Activated naive CD4-positive, alpha-beta T cell treated with anti-CD3 and anti-CD28 coated beads for 36 hours (primary cell): ENCODE measurements at places on chromosomes 7 and 10. TPM values are rescaled to one million over a fixed set of nuclear protein-coding genes. Genes with fewer than 3 reads are reported as not detected.
A peak's percentile ranks its signal among the peaks of the same experiment; 100 is the strongest.

DNA sequence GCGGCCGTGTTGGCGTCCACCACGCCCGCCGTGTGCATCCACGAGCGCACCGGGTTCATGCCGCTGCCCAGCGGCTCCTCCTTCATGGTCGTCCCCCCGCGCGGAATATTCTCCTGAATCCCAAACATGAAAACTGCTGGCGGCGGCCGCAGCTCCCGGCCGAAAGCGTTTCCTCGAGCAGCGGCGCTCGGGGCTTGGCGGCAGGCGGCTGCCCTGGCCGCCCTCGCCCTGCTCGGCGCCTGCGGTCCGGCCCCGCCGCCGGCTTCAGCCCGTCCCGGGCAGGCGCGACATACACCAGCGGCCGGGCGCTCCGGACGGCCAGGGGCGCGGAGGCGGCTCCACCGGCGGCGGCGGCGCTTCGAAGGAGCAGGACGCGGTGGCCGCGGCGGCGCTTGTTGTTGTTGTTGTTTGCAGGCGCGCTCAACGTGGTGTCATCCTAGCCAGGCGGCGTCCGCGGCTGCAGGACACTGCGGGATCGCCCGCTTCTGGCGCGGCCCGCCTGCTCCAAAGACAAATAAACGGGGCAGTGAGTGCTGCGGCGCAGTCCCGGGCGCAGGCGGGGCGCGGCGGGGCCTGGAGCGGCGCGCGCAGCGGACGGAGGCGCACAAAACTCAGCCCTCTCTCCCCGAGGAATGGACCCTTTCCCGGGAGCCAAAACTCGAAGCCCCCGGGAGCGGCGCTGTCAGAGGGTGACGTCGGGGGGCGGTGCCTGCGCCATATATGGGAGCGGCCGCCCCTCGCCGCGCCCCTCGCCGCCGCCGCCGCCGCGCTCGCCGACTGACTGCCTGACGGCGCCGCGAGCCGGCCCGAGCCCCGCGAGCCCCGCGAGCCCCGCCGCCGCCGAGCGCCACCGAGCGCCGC is at the start of gene EBF3:
Gene EBF3 (minus strand): TSS at position 634 of the 861 bp plus-strand sequence. CDS start 506 bp downstream, at position 128.
- DNase-seq, result no peak

PLAC9 gene
- not detected for total RNA-seq

GRCh38 chr10:76172020-76172419 is 740.6 kb downstream of the LRMDA start:
- DNase-seq, result no peak

DNA sequence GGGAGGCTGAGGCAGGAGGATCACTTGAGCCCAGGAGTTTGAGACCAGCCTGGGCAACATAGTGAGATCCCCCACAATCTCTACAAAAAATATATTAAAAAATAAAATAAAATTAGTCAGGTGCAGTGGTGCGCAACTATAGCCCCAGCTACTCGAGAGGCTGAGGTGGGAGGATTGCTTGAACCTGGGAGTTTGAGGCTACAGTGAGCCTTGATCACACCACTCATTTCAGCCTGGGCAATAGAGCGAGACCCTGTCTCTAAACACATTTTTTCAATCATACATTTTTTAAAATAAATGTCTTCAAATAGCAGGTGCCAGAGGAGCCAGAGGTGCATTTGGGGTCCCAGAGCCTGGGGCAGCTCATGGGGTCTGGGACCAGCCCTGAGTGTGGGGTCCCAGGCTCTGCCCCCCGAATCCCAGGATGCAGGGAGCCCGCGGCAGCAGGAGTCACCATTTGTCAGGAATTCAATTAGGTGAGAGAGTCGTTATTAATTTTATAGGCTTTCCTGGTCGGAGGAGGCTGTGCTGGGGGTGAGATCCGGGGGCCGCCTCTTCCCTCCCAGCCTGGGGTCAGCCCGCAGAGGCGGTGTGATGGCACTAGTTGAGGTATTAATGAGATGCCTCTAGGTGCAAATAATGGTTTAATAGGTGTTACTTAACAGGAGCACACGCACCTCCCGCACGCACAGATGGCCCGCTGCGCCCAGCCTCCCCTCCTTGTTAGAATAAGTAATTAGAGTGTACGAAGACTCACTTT is 78.3 kb downstream of the MICALL2 start:
- DNase-seq, result no peak

IPMK gene
- 5.6 TPM for total RNA-seq

DNA sequence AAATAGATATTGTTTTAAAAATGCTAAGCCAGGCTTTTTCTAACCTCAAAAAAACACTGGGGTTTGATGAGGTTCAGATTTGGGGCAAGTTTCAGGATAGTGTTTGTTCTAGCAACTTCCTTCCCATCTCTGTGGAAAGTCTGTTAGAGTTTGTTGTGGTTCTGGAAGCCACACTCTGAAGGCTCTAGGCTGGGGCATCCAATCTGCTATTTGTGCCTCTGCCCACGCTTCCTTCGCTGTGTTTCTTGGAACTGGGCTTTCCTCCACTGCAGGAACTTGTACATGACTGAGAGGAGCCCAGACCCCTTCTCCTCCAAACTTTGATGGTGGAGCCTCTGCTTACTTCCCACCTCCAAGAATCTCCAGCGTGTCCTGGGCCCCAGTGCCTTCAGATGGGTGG is 108.5 kb upstream of the SLC25A13 start:
- no peak for DNase-seq

DNA sequence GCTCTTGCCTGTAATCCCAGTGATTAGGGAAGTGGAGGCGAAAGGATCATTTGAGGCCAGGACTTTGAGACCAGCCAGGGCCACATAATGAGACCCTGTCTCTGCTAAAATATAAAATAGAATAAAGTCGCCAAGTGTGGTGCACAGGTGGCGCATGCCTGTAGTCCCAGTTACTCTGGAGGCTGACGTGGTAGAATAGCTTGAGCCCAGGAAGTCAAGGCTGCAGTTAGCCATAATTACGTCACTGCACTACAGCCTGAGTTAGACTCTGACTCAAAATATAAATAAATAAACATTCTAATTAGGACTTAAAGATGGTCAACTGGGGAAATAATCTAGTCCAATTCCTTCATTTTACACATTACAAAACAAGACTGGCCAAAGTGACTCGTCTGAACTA is 768 bp downstream of the CHCHD2 start:
- DNase-seq, result peak; percentile 34

DNA sequence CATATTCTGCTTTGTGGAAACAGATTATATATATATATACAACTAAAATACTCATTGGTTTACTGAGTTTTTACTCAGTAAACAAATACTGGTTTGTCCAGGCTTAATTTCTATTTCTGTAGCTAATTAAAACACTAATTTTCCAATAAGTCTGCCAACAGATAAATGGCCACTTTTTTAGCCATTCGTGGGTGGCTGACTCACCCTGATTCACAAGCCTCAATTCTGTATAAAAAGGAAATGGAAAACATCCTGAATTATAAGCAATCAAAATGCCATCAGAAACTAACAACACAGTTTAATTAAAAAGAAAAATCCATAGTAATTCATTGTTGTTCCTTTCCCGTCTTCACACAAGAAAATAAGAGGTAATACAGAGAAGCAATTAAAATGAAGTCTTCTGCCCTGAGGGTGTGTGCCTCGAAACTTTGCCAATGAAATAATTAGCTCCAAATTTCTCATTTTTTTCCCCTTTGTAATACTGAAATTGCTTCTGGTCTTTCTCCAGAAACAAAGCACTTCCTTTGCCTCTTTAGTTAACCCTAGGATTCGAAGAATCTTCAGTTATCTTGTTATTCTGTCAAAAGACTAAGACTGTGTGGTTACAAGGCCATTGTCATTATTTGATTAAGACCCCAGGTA is 118.7 kb upstream of the PTN start:
- no peak for DNase-seq

DNA sequence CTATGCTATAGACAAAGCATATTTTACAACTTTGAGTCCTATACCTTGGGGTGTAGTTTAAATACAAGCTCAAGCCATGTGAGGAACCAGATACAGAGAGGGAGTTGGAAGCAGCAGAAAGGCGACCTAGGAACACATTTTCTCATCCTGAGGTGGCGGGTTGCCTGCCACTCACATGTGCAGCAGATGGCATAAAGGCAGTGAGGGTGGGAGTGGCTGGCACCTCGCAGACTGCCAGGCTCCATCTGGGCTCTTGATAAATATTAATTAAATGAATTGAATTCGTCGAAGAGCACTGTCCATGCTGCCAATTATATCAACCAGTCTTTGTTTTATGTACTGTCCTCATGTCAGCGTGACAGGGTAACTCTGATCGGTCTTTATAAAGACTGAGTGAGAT is 79.0 kb upstream of the SEMA3C start:
- DNase-seq, result no peak

- DNase-seq, result no peak
Observed at GRCh38 chr7:151818674-151819519, 58.0 kb downstream of the PRKAG2 start.

DNA sequence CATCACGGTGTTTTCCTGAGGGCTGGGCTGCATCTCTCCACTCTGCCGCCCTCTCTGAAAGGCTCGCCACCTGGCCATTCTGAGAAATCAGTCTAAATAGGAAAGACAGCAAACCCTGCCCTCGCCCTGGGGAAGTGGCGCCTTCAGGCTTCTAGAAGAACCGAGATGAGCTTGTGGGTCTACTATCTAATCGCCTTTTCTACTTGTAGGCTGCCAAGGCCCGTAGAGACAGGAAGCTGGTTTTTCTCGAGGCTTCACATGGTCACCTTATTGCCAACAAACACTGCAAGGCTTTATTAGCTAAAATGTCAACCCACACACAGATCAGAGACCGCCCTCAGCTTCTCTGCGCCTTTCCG is 21.4 kb downstream of the LAT2 start:
- DNase-seq, result no peak

DNA sequence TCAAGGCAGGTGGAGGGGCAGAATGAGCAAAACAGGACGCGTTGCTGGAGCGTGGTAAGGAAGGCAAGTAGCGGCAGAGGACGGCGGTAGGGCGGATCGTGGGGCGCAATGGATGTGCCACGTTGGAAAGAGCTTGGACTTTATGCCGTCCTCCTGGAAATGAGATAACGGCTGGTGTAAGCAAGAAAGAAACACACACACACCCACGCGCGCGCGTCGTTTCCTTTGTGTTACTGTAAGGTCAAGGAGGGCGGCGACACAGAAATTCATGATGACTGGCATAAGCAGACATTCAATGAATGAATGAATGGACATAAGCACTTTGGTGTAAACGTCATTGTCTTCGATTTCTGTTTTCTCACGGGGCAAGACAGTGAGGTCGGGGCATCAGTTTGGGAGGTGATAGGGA is 683 bp upstream of the ENTPD7 start:
- peak; percentile 78 for DNase-seq

- DNase-seq, result no peak
Observed at GRCh38 chr10:6218692-6219493, 16.2 kb downstream of the PFKFB3 start.

DNA sequence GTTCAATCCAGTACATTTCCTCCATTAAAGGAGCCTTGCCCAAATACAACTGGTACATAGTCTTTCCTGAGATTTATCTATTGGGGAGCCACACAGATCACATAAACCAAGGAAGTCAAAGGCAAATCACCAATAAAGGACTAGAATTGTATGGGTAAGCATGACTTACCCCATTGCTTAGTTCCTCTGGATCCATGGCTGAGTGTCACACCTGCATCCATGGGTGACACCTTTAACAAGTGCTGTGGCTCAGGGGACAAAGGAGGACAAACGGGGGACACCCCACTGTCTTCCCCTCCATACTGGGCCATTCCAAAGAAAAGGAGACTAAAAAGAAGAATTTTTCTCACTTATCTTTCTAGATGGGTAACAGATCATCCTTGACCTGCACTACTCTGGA is 30.4 kb downstream of the ZNF92 start:
- no peak for DNase-seq

- no peak for DNase-seq
Observed at GRCh38 chr7:108604307-108605077, 34.8 kb downstream of the DNAJB9 start.

- no peak for DNase-seq
Observed at GRCh38 chr10:95982200-95982599, 61.2 kb upstream of the CCNJ start.

DNA sequence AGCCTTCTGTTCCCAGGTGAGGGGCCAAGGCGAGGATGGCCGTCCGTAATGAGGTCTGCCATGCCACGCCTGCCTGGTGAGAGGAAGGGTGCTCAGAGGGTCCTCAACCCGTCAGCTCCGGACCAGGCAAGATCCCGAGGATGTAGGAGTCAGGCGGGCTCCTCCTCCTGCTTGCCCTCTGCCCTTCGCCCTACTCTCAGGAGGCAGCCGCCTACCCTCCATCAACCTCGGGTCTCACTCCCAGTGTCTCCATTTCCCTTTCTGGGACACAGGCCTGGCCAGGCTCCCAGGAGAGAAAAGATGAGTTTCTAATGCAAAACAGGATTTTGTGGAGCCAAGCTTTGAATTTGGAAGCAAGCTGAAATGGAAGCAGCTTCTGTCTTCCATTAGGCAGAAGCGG is 184.0 kb downstream of the PTPN20 start:
- DNase-seq, result no peak

- no peak for DNase-seq
Observed at GRCh38 chr10:110415809-110416208, 81.9 kb upstream of the DUSP5 start.

- no peak for DNase-seq
Observed at GRCh38 chr7:144137501-144137900, 14.5 kb downstream of the OR2A14 start.

DNA sequence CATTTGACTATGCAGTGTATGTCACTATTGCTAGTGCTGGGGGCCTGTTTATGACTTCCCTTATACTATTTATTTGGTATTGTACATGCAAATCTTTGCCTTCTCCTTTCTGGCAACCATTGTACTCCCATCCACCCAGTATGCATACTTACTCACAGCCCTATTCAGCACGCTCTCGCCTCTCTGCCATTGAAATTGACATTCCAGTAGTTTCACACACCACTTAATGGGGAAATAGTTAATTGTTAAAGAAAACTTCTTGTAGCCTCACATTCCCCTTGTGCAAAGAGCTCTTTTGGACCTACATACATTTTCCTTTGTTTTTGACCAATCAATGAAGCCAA is 9.9 kb downstream of the CLDN12 start:
- no peak for DNase-seq

DNA sequence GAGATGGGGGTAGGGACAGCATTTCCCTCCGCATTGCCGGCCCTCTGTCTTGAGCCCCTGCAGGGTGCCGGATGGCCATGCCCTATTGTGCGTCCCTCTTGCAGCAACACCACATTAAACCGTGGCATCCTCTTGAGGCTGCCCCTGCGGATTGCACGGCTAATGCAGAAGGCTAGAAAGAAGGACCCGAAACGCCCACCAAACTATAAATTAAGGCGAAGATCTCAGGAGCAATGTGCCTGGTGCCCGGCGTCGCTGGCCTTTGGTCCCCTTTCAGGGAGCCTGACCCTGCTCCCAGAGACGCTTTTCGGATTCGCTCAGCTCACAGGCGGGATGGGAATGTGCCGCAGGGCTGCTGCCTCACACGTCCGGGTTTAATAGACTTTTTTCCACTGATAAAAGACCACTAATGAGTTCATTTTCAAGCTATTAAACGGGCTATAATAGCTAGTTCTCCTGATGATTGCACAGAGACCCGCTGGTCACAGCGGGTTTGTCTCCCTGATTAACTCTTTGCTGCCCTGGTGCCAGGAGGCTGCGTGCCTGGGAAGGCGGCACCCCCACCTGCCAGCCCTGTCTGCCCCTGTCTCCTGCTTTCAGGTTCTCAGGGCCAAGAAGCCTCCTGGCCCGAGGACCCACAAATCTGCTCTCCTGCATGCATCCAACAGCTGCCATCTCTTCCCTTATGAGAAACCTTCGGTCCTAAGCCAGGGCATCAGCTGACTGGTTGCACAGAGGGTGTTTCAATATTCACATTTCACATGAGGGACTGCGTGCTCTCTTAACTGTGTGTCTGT is 128.3 kb downstream of the ADARB2 start:
- no peak for DNase-seq

GRCh38 chr7:24659505-24659904 is 86.3 kb downstream of the PALS2 start:
- no peak for DNase-seq

TET1 gene
- 0.48 TPM for total RNA-seq
